Stimulated activated CD4-positive, alpha-beta T cell treated with anti-CD3 and anti-CD28 coated beads, Interleukin-1b, Interleukin-23, amount 100 ng/mL, for 24 hours (primary cell): ENCODE measurements at places on chromosomes 6 and 20.

DNA sequence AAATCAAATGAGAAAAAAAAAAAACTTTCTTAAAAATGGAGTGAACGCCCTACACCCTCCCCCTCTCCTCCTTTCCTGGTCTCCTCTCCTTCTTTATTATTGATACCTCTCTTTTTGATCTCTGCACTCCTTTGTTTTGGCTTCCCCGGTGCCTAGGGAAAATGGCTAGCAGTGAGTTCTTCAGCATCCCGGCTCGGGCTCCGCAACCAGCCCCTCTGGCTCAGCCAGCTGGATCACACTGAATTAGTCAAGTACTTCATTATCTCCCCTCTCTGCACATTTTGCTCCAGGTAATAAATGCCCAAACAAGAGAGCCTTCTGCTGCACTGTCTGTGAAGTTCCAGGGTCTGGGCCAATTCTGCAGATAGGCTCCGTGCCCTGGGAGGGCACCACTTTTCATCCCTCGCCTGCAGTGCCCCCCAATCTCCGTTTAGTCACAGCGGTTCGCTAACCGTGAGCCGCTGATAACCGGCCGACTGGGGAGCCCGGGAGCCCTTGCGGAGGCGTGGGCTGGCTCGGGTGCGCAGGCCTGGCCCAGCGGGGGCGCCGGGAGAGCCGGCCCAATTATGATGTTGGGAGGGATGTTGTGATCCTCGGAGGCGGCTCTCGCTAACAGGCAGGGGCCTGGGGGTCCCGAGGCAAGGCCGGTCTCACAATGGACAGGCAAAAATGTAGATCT lies 301.9 kb downstream of the TFAP2A start:
- no peak for DNase-seq

DNA sequence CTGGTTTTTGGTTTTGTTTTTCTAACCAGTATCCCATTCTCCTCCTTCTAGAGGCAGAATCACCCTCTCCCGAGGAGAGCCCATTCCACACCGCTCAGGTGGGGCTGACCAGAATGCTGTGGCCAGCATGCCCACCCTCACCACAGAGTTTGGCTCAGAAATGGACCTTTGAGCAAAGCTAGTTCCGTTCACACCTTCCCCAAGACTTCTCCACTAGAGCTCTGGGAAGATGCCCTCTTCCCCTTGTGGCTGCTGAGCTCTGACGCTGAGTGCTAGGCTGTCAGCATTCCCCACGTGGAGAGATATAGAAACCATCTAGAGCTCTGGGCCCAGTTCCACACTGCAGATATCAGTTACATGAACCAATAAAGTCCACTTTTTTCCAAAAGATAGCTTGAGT lies 7.9 kb downstream of the GPLD1 start:
- DNase-seq, result no peak

- DNase-seq, result no peak
Observed at GRCh38 chr6:17905611-17906592, 81.5 kb downstream of the KIF13A start.

DNA sequence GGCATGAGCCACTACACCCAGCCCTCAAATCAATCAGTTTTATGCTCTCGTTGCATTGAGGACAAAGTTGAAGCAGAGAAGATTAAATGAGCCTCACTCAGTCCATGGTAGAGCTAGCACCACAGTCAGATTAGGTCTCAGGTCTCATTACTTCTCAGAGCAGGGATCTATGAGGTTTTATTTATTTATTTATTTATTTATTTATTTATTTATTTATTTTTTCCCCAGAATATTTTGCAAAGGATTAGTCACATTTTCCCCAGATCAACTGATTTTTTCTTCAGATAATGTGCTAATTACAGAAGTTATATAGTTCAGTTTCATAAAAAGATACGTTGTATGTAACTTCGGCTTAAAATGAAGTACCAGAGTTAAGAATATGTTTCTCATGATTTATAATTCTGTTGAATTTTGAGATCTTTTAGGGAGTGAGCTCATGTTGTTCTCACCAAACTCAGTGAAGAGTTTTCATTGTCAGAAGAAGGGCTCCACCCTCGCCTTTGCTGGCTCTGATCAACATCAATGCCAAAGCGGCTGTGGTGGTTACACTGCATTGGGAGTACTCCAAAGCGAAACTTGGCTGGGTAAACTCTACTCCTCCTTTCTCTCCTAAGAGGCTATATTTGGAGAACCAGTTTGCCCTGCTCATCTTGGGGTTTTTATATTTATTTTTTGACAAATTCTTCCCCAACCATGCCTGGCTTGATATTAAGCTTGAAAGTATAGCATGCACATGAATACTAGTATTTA lies 12.9 kb upstream of the ID4 start:
- no peak for DNase-seq

DNA sequence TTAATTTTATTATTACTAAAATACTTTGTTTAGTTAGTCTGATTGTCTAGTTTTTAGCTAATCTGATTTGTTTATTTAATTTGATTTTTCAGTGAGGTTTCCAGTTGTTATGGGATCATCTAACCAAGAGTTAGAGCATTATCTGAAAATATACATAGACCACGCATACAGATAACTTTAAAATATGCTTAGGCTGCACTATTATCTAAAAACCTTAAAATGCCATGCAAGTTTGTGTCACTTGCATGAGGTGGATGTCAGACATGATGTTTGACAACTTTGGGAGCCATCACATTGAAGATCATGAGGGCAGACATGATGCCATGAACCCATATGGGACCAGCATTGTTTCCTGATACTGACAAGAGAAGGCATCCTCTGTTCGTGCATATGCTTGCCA lies 610.3 kb downstream of the KHDRBS2 start:
- no peak for DNase-seq

- no peak for DNase-seq
Observed at GRCh38 chr20:23112595-23112994, 26.5 kb upstream of the CD93 start.

DNA sequence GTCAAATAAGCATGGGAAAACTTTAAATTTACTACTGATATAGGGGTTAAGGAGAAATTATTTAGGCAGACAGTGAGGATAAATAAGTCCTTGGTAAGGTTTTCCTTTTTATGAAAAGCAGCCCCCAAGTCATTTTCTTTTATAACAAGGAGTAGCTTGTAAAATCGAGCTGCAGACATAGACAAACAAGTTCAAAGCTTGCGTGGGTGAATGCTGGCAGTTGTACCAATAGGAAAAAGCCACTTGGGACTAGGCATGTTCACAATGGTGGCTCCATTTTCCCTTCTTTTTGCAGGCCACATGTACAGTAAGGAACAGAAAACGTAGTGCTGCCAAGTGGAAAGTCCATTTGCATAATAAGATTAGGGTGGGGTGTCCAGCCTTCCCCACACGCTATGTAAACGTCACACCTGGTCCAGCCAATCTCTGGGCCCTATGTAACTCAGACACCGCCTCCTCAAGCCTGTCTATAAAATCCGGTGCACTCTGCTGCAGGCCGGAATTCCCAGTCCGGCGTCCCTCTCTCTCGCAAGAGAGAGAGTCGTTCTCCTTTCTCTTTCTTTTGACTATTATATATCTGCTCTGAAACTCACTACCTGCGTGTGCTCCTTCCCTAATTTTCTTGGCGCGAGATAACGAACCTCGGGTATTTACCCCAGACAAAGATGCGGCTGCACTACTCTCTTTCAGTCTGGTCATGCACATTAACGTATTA lies 217.1 kb upstream of the MAN1A1 start:
- DNase-seq, result no peak

- DNase-seq, result peak; percentile 45
Observed at GRCh38 chr6:40587240-40588069, at the start of gene LRFN2. LRFN2 (minus strand) TSS chr6:40587364.

GRCh38 chr6:81693266-81693665 lies 59.2 kb downstream of the TENT5A start:
- DNase-seq, result no peak

GRCh38 chr6:1873781-1874180 lies 264.1 kb downstream of the FOXC1 start:
- no peak for DNase-seq

GRCh38 chr6:160077526-160077925 lies 44.1 kb upstream of the SLC22A1 start:
- no peak for DNase-seq
